ENCODE measurements at places on chromosomes 13 and 19.

GRCh38 chr13:92573467-92574057, 653.0 kb upstream of the GPC6 start:
- no peak for DNase-seq

DNA sequence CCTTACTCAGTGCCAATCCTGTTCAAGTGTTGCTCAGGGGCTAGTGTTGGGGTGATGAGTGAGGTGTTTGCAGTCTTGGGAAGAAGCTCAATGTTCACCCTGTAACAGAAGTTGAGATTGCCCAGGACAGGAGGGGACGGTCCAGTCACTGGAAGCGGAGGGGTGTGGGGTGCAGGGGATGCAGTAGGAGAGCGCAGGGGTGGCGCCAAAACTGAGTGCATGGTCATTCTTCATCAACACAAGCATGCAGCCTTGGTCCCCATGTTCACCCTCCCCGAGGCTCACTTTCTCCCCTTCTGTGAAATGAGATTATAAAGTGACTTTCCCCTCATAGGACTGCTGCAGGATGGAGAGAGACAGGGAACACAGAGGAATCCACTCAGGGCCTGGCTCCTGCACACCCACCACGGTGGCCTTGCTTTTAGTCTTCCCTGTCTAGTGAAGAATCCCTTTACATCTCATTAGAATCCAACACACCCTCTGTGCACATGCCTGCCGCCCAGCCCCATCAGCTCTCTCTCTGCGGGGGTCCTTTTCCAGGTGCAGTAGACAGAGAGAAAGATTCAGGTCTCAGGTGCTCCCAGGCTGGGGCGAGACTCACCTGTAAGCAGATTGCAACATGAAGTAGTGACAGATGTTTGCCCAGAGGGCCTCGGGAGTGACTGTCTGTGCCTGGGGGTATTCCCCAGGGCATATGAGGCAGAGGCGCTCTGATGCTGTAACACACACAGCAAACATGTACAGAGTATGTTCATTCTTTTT, 93.2 kb downstream of the TSHZ3 start:
- DNase-seq: no peak

DNA sequence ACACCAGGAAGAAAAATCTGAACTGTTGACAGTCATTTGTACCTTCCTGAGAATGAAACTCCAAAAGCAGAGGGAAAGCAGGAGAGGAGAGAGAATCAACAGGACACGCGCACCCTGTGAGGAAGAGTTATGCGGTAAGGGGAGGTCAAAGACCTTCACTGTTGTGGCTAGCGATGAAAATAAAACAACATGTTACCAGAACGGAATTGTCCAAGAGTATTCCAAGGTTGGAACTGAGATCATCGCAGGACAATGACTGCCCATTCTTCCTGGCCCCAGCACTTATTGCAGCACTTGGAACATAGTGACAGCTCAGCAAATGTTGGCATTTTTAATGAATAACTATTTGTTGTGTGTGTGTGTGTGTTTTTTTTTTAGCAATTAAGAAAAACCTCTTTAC, 176.0 kb upstream of the TSC22D1 start:
- DNase-seq: no peak

DNA sequence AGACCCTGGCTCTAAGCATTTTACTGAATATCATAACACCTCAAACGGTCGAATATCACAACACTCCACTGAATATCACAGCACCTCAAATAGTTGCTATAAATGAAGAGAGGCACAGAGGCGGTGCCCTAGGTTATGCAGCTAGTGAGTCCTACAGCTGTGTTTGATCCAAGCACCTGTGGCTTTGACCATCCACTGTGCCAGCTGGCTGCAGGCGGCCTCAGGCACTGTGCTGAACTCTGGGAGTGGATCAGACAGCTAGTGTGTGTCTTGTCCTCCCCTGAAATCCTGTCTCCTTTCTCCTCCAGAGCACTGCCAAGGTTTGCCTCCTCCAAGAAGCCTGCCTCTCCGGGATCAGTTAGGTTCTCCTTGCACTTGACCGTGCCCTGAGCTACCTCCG, 7.3 kb downstream of the NOSIP start:
- no peak for DNase-seq

GRCh38 chr13:25037057-25037813, 58.7 kb upstream of the PABPC3 start:
- no peak for DNase-seq

GRCh38 chr19:45798995-45799517, 6.4 kb upstream of the DMWD start:
- DNase-seq: peak; percentile 45

DNA sequence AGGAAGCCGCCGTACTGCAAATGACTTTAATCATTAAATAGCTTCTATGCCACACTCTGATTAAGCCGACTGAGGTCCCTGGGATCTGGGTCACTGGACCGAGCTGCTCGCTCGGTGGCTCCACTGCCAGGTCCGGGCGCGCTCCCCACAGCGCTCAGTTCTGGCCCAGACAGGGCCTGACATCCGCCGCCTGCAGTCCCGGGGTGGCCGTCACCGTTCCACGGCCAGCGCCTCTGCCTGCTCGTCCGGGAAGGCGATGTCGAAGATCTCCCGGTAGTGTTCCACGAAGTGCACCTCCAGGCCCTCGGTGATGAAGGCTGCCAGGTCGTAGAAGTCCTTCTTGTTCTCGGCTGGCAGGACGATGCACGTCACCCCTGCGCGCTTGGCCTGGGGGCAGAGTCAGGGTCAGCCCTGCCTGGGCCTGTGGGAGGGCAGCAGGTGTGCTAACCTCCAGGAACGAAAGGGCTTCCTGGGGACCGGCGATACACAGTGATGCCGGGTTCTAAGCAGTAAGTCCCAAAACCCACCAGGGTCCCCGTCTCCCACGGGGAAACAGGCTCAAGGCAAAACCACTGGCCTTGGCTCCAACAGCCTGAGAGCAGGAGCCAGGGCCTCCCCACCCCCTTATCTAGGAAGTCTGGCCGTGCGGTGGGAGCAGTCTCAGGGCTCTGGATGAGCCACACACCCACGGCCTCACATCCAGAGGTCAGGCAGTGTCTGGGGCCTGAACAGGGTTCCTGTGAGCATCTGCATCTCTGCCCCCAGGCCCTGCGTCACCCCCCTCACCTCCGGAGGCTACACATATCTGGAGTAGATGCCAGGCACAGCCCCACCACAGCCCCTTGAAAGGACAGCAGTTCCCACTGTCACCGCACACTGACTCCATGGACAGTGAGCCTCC, 2.0 kb downstream of the RPL36 start:
- no peak for DNase-seq

DNA sequence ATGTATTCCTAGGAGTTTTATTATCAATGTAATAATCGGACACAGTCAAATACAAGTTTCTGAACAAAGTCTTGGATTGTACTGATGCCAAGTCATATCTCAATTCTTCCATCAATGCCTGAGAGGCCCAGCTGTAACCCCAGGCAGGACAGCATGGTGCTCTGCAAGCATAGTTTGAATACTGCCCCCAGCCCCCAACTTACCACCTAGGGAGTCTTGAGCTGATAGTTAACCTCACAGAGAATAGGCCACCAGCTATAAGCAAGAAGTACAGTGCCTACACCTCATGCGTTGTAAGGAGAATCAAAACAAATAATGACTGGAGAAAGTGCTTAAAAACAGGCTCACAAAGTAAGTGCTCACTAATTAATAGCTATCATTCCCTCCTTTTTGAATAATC, 2.7 kb downstream of the PROSER1 start:
- DNase-seq: no peak

DNA sequence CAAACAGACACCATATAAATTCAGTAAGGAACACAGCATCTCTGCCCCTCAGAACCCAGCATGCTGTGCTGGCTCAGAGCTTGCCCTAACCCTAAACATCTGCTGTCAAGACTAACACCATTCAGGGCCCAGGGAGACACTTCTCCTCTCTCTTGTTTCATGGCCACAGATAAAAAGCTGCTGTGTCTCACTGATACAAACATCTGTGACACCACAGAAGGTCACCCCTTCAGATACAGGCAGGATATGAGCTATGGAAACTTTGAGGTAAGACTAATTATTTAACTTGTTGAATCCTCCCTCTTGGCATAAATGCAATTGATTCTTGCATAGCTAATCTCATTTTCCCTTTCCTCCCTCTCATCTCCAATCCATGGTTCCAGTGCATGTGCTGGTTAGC, 61.6 kb upstream of the GPR12 start:
- no peak for DNase-seq

- no peak for DNase-seq
These were observed 101.3 kb upstream of the SLC15A1 start for GRCh38 chr13:98853771-98854221.

DNA sequence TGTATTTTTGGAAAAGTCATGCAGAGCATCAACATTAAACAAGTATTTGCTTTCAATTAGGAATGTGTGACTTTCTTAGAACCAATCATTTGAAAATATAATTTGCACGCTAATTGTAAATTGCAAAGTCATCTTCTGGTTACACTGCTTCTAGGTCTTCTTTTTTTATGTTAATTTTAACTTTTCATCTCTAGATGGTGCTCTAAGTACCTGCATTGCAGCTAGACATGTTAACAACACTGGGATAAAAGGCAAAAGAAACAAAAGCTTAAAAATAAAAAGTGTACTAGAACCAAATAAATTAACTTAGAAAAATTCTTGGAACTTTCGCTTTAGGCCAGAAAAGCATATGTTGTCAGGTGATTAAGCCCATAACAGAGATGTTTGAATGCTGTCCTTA, 2758.2 kb downstream of the PCDH9 start:
- DNase-seq: no peak

GRCh38 chr13:25906191-25906661, 145.6 kb downstream of the SHISA2 start:
- no peak for DNase-seq

- DNase-seq: no peak
These were observed 43.0 kb downstream of the STK24 start for GRCh38 chr13:98533912-98534311.

DNA sequence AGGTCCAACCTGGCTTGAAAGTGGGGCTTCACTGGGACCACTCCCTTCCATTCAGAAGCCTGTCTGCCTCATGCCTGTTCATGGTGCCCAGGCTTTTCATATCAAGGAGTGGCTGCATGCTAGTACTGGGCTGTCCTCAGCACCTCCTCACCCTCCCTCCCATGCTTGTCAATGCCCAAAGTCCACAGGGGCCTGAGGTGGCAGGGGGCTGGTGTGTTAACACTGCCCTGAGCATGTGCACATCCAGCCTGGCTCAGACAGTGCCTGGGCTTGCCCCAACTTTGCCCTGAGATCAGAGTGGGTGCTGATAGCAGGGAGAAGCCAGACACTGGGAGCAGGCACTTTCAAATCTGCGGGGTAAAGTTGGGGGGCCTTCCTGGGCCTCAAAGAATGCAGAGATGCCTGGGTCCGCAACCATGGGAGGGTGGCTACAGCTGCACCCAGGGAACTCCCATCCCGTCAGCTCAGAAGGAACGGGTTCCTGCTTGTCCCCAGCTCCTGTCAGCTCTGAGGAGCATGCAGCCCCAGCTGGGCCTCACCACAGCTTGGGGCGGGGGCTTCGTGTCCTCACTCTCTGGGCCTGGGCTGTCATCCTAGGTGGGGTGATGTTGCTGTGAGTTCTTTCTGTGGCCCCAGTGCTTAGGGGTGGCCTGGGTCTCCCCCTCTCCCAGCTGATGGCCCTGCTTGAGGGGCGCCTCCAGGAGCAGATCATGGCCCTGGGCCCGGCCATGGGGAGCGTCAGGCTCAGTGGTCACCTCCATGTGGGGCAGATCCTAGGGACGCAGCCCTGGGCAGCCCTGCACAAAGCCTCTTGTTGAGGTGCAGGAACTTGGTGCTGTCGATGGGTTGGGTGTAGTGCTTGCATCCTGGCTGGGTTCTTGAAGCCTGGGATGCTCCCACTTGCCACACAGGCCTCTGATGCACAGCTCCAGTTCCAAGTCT, 830.6 kb upstream of the SLITRK5 start:
- DNase-seq: no peak

- no peak for DNase-seq
These were observed 884.3 kb upstream of the PCDH20 start for GRCh38 chr13:62299988-62300387.

DNA sequence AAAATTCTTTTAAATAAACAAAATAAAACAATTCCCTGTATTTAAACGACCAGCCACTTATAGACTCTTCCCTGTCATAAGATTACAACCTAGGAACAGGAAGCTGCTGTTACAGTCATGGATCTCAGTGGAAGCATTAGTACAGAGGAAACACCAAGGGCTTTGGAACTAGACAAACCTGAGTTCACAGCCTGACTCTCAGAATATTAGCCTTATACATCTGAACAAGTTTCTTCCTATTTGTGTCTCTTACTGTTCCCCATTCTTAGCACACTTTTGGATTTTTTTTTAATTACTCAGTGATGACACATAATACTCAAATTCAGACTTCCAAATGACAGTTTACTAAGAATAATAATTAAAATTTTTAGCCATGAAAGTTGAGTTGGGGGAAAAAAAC, 46.1 kb downstream of the ZDHHC20 start:
- no peak for DNase-seq

DNA sequence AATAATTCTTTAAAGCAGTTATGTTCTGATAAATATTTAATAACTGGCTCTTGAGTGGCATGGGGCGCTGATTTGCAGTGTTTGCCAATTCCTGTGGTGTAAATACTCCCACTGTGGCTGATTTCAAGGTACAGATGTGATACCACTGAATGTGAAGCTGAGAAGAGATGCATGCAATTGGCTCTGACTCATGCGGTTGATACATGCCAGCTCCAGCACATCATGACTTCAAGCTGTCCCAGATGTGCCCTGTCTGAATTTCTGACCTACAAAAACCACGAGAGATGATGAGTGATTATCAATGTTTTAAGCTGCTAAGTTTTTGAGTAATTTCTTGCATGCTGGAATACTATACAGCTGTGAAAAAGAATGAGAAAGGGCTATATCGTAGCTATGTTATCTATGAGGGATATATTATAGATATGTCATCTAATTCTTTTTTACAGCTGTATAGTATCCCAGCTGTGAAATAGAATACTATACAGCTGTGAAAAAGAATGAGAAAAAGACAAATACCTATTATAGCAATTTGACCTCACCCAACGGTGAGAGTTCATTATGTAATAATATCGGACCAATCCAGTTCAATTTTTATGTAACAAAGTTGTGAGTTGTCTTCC, 7.6 kb upstream of the ACSBG2 start:
- DNase-seq: no peak

GRCh38 chr19:17454576-17455071, 6.1 kb downstream of the NXNL1 start:
- DNase-seq: no peak
